Dermis blood vessel endothelial cell (primary cell): ENCODE measurements at places on chromosomes 6 and 20. TPM values are rescaled to one million over a fixed set of nuclear protein-coding genes. Genes with fewer than 3 reads are reported as not detected.

Gene COMMD7
- total RNA-seq, result 24.4 and 28.1 TPM in 2 replicates

Gene ETV7
- total RNA-seq, result 0.09 and 0.17 TPM in 2 replicates

Gene PPP1R18
- total RNA-seq, result 41.7 and 64.8 TPM in 2 replicates

Gene BLCAP
- total RNA-seq, result 53.9 and 64.8 TPM in 2 replicates

Gene FAM209B
- total RNA-seq, result 0.33 TPM in 1 of 2 replicates, not detected in the other

Gene TPX2
- total RNA-seq, result 16.5 and 81.7 TPM in 2 replicates

Gene PPDPF
- total RNA-seq, result 19.9 and 37.3 TPM in 2 replicates

Gene PKIB
- 0.19 TPM in 1 of 2 replicates, not detected in the other for total RNA-seq

Gene KIF25
- not detected in 2 replicates for total RNA-seq

Gene ARHGAP18
- total RNA-seq, result 110 and 119 TPM in 2 replicates

Gene PRR18
- total RNA-seq, result not detected in 2 replicates

Gene ANGPT4
- total RNA-seq, result not detected in 2 replicates

Gene LAMA2
- total RNA-seq, result 0.17 and 0.74 TPM in 2 replicates

Gene GMPR
- 26.0 and 29.2 TPM in 2 replicates for total RNA-seq

DNA sequence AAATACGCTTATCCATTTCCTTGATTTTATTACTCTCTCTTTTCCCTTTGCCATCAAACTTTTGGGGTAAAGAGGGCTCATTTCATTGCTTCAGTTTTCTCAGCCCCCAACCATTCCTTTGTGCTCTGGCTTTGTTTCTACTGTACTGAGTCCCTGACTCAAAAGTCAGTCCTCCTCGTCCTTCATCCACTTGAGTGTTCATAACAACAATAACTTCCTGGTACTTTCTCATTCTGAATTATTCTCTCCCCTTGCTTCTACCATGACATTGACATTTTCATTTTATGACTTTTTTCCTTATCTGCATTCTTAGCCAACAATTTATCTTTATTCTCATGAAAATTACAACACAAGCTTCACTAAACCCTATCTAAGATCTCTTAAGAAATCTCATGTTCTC, 911 bp downstream of the ENPP3 start:
- DNase-seq, result no peak

- no peak for DNase-seq
These were observed 162.0 kb upstream of the EPHA7 start for GRCh38 chr6:93581371-93581770.

GRCh38 chr6:98840996-98841513, 6.7 kb downstream of the POU3F2 start:
- no peak for DNase-seq

DNA sequence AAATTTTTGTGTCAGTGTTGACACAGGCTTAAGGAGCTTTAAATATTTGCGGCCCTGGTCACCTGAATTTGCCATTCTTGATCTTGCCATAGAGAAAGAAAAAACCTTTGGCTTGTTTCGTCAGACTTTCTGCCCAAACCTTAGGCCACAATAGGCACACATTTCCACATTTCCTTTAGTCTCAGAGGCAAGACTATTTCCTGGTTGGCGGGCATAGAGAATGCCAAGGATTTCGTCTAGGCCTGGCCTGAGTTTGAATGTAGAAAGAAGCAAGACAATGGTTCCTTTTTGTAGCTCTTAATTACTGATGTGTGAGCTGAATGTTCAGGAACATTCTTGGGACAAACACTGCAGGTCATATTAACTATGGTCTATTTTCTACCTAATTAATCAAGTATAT, 108.1 kb downstream of the TRMT11 start:
- DNase-seq, result no peak

DNA sequence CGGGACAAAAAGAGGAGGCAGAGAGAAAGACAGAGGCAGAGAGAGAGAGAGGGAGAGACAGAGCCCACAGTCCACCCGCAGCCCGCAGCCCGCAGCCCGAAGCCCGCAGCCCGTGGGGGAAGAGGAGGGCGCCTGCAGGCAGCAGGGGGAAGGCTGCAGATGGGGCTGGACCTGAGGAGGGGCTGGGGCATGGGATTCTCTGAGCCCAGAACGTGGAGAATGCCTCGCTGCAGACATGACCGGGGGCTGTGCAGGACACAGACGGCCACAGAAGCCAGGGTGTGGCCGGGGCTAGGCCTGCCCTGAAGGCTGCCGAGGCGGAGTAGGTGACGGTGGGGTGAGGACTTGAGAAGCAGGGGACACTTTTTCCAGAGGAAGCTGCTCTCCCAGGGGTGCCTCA, 6.5 kb upstream of the SLCO4A1 start:
- no peak for DNase-seq

GRCh38 chr6:7691675-7692452, 34.0 kb upstream of the BMP6 start:
- DNase-seq, result peak; percentile 53

GRCh38 chr6:165962366-165962765, 205.3 kb downstream of the TBXT start:
- no peak for DNase-seq

- no peak for DNase-seq
These were observed 3.3 kb upstream of the PXDC1 start for GRCh38 chr6:3754776-3755175.

DNA sequence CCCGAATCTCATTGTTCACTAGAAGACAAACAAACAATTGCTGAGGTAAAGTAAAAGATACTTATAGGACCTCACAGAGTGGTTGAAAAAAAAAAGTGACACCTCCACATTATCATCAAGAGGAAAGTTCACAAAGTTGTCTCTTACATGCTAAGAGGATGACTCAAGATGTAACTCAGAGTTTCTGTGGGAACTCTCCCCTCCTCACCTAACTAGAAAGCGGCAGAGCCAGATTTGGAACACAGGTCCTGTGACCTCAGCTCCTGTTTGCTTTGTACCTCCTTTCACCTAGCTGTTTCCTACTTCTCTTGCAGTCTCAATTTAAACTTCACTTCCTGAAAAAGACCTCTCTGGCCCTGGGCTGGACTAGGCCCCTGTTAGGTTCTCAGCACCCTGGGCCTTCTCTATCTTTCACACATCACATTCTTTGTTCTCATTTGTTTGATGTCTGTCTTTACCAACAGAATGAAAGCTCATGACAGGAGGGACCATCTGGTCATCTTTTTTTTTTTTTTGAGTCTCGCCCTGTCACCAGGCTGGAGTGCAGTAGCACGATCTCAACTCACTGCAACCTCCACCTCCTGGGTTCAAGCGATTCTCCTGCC, 60.8 kb downstream of the CD24 start:
- DNase-seq, result no peak

DNA sequence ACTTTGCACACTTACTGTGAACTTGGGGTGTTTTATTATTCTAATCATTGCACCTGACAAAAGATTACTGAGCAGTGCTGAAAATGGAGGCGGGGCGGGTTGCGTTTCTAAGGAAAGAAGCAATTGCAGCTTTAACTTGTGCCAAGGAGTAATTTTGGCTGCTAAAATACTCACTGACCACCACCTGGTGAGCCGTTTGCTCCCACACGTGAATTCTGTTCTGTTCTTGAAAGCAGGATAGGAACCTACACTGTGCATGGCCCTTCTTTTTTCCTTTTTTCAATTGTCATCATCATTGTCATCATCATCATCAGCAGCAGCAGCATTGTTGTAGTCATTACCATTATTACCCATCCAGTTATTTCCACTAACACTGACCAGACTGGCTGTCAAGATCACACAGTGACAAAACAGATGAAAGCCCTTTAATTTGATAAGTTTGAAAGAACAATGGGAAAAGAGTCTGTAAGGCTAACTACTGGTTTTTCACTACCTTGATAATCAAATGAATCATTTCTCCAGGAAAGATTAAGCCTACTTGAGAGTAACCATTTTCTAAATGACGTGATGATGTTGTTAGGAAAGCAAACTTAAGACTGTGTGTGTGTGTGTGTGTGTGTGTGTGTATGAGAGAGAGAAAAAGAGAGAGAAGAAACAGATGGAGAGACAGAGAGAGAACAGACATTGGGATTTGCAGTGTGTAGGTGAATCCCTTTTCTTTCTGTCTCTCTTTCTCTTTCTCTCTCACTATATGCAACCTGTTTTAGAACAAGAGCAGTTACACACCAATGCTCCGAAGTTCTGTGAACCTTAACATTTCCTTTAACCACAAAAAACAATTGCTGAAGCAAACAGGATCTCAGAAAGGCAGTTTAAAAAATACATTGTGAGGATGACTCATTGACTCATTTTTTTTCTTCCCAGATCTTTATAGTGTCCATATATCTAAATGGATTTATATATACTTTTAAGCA, 3.8 kb downstream of the RIPOR2 start:
- DNase-seq, result peak; percentile 9

- DNase-seq, result no peak
These were observed 142.5 kb downstream of the SLC24A3 start for GRCh38 chr20:19354950-19355349.

GRCh38 chr6:130138116-130138908, 84.4 kb downstream of the SAMD3 start:
- no peak for DNase-seq

DNA sequence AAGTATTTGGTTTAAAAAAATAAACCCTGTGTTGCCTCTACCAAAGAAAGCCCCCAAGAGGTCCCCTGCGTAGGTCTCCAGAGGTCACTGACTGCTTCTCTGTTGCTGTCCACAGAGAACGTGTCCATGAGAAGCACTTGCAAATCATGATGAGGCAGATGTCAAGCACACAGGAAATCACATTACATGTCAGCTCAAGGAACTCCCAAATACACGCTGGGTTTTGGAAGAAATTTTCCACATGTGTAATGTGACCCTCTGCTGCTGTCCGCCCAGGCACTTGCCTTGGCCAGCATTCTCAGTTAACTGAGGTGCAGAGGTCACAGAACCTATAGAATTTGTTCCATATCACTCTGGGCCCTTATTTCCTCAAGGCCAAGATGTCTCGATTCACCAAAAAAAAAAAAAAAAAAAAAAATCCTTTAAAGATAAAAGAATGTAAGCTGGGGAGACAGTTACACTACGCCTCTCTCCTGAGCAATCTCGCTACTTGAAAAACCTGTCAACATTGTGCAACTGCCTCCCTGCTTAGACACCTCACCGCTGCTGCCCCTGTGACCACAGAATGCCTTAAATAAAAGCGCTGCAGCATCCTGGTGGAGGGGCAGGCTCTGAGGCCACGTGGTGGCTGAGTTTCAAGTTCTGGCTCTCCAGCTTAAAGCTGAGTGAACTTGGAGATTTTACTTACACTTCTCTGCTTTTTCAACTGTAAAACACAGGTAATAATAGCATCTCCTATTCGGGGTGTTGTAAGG, 42.3 kb downstream of the SLC22A23 start:
- DNase-seq, result no peak

DNA sequence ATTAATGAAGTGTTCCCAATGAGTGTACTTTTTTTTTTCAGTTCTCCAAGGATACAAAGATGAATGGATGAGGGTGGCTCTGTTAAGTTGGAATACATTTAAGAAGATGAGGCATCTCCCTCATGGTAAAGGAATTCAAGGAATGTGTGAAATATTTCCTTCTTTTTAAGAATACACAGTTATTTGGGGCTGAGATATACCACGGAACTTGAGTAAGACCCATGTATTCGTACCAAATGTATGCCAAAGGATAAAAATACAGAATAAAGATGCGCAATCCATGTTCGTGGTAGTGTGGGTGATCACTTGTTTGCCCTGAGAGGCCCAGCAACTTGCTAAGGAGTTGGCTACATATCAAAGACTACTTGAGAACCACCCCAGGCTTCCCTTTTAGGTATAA, 164.2 kb upstream of the TCF21 start:
- DNase-seq, result no peak

DNA sequence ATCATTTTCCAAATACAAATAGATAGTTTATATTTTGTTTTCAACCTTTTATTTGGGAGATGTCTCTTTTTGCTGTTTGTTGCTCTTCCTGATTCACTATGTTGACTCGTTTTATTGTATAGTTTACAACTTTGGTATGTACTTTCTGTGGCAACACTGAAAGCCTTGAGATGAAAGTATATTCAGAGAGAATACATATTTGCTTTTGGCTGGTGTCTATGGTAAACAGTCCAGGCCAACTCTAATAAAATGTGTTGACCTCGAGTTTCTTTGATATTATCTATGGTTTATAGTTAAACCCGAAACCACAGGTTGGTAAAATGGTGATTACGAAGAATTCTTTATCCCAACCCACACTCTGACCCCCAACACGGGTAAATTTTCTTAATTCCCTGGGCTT, 919.6 kb upstream of the MAP3K7 start:
- DNase-seq, result no peak

GRCh38 chr6:21134356-21134755, 459.2 kb upstream of the SOX4 start:
- no peak for DNase-seq
